ENCODE measurements at places on chromosomes 11 and 22.

- no peak for DNase-seq
Observed at GRCh38 chr11:36024716-36025115, 80.9 kb downstream of the LDLRAD3 start.

DNA sequence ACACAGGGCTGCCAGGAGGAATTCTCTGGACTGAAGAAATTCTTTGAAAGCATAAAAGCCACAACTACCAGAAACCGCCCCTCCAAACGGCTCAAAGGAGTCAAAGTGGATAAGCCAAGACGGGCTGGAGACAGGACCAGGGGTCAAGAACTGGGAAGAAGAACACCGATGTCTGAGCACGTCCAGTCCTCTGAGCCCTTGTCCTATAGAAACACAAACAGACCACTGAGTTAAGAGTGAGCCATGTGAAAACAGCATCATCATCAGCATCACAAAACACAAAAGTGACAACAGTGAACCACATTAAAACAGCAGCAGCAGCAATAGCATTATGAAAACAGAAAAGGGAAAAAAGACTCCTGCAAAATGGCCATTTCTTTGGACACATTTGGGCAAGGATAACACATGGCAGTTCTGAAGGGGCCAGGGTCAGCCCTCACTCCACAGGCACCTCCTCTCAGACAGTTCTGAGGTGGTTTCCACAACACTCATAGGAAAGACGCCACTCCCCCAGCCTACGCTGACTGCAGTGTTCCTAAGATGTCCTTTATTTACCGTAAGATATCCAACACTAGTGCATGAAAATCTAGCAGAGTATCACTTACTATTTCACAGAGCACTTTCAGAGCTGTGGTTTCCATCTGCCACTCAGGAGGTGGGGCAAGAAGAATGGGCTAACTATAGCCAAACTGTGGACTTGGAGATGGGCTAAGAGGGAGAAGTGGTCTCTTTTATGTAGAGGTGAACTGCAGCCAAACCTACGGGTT, 28.6 kb upstream of the YPEL1 start:
- DNase-seq, result no peak

GRCh38 chr22:49527611-49528419, 299.9 kb downstream of the BRD1 start:
- DNase-seq, result no peak

DNA sequence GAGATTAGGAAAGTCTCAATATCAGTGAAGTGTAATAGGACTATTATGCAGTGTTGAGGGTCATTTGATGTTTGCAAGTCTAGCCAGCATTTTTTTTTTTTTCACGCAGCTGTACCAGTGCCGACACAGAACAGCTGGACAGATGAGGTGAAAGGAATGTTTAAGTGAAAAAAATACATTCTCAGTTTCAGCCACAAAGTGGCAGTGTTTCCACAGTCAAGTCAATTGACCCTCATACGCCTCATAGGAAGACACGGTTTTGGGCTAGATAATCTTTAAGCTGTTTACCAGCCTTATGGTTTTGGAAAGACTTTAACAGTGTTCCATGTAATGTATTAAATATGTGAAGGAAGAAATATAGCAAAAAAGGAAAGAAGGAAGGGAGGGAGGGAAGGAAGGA, 349.9 kb upstream of the ANO3 start:
- DNase-seq, result peak; percentile 60

- peak; percentile 88 for DNase-seq
Observed at GRCh38 chr22:17705951-17706900, 67.7 kb downstream of the BCL2L13 start.

- DNase-seq, result no peak
Observed at GRCh38 chr22:46025973-46026898, 49.3 kb upstream of the WNT7B start.

GRCh38 chr22:44363013-44363979, 50.5 kb upstream of the SHISAL1 start:
- DNase-seq, result no peak

- DNase-seq, result no peak
Observed at GRCh38 chr22:42163515-42163914, 32.9 kb upstream of the CYP2D6 start.

- no peak for DNase-seq
Observed at GRCh38 chr11:72824811-72825505, 10.7 kb downstream of the ATG16L2 start.

DNA sequence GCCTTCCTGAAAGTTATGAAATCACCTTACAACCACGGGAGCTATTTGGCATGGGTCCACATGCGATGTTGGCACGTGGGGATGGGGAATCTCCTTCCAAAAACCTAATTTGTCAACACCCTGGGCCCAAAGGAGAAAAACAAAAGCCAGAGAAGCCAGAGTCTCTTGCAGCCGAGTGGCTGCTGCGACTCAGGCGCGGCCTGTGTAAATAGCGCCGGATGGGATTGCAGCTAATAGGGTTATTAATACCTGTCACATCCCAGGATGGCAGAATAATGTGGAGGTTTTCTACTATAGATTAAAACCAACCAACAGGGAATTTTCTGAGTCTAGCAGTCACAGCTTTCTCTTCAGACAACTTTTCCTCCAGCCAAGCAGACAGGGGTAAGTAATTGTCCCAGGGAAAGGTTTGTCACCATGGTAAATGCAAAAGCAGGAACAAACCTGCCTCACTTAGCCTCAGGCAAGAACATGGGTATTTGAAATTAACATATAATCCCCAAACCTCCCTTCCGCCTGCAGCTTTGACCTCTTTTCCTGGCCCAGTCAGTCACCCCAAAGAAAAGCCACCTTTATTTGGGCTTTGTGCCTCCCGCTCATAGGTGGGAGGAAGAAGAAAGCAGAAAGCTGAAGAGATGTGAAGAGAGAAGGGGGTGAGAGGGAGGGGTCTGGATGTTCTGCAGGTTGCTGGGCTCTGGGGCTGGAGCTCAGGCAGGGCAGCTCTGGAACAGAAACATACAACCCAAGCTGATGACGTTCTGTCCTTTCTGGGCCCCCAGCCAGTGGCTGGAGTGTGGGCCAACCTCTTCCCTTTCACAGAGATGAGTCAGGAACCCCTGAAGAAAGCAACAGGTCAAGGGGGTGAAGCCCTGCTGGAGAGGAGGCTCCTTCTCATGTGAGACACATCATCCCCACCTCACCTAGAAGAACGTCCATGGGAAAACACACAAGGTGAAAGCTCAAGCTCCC, 376.5 kb downstream of the NXPE2 start:
- DNase-seq, result no peak

DNA sequence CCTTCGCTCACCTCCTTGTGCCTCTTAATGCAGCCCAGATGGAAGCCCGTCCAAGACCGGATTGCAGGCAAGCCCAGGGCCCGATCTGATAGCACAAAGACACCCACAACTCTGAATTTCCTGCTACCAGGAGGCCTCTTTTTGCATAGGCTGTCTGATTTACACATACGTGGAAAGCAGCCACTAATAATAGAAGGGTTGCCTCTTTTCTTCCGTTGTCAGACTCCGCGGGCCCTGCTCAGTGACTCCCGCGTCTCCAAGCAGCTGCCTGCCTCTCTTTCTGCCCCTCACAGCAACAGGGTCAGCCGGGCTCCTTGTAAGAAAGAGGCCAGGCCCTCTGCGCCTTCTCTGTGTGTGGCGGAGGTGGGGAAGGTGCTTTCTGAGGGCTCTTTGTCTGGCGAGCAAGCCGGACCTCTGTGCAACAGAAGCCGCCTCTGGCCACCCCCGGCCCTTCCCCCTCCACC, 26.7 kb downstream of the FLI1 start:
- no peak for DNase-seq

GRCh38 chr22:47044722-47045535, 282.5 kb downstream of the TBC1D22A start:
- DNase-seq, result no peak
